Spinal cord (tissue), 10 donors: ENCODE measurements at places on chromosomes 7 and 10. TPM values are rescaled to one million over a fixed set of nuclear protein-coding genes. Genes with fewer than 3 reads are reported as not detected.

Gene GATA3
- total RNA-seq = 0.10 TPM

Gene CLDN3
- 3.9 TPM for total RNA-seq

DNA sequence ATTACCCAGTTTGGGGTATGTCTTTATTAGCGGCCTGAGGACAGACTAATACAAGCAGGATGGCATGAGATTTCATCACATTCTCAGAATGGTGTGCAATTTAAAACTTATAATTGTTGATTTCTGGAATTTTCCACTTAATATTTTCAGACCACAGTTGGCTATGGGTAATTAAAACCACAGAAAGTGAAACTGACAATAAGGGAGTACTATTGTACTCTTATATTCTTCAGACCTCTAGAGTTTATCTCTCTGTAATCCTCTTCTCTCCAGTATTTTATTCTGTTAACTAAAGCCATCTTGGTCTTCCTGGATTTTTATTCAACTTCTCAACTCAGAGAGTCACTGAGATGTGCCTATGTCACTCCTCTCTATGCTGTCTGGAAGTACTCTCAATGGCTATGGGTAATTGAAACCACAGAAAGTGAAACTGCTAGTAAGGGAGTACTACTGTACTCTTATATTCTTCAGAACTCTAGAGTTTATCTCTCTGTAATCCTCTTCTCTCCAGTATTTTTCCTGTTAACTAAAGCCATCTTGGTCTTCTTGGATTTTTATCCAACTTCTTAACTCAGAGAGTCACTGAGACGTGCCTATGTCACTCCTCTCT lies 118.3 kb downstream of the PPP1R17 start:
- no peaks in the 10 kb centered on the region for H3K4me1 ChIP-seq
- H3K36me3 ChIP-seq = no peaks in the 10 kb centered on the region
- no peak overlapping the region for H3K4me3 ChIP-seq
- DNase-seq = no peak
- H3K27me3 ChIP-seq = no peaks in the 10 kb centered on the region

DNA sequence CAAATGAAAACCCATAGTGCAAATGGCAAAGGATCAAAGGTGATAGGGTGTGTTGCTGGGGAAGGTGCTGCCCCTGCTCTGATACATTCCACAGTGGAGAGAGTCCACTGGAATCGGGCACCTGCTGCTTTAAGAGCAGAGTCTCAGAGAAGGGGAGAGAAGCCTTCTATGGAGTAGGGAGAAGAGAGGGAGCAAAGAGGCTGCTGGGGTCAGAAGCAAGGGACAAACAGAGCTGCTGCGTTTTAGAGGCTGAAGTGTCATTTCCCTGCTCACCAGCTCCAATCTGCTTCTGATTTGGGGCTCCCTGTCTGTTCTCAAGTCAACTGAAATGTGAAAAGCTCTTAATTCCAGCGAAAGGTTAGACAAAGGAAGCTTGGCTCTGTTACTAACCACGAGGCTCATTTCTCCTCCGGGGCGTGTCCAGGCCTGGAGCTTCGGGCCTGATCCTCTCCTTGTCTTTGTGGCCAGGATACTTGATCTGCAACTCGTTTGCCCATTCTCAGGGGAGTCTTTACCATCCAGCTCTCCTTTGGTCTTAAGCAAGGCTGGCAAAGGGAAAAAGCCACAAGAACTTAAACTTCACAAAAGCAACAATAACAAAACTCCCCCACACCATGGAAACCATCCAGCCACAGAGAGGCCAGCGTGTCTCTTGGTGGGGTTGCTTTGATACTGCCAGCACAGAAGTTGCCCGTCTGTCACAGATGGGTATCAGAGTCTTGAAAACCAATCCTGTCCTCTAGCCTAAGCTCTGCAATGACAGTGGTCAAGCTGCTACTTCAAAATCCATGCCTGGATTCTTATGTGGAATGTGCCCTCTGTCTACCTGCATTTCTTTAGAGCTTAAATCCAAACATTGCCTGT lies 692.6 kb downstream of the SUGCT start:
- no peaks in the 10 kb centered on the region for H3K36me3 ChIP-seq
- peaks cover 9% of the 10 kb centered on the region for H3K4me1 ChIP-seq
- H3K27me3 ChIP-seq = no peaks in the 10 kb centered on the region
- DNase-seq = no peak
- H3K27ac ChIP-seq = peak overlapping the region; percentile 10

DNA sequence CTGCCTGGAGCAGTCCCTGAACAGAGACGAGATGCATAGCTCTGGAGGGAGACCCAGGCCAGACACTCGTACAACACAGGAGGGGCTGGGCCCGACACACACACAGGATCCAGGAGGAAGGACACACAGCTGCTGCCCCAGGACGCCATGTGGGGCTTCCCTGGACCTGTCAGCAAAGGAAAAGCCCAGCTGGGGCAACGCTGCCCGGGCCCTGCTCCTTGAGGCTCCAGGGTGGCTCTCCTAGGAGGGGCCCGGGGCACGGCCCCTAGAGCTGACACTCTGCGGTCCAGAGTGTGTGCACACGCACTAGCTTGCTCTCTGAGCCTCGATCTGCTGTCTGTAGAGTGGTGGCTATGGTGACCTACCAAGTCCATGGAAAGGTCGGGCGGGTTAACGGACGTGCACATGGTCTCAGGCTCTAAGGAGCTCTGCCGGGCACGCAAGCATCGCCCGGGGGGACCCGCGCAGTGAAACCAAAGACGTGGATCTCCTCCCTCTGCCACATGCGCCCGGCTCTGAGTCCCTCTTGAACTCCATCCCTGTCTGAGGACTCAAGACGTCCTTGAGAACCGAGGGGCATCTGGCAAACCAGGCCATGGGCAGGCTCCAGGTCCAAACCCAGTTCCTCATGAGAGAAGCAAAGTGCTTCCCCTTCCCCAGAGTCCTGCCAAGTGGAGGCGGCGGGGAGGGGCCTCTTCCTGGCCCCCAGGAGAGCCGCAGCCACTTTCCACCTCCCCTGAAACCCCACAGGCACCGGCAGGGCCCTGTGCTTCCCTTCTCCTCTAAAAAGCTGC lies 279.0 kb downstream of the ELFN1 start:
- no peak overlapping the region for H3K27ac ChIP-seq
- H3K4me1 ChIP-seq = peaks cover 31% of the 10 kb centered on the region
- peaks cover 88% of the 10 kb centered on the region for H3K36me3 ChIP-seq
- DNase-seq = no peak

DNA sequence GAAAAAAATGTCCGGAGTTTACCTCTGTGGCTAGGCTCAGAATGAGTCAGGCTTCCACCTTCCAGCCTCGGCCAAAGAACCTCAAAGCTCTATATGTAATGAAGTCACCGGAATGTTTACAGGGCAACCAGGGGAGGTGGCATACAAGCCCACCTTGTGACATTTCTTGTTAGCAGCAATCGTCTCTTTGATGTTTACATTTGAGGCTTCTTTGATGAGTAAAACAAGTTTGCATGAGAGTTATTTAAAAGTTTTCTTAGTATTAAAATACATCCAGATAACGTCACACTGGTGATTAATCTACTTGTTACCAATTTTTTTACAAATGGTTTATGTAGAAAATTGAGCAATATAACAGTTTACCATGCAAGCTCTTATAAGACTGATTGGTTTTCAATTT lies 133.1 kb upstream of the ADAM12 start:
- no peak overlapping the region for H3K27ac ChIP-seq
- peaks cover 11% of the 10 kb centered on the region for H3K27me3 ChIP-seq
- no peak overlapping the region for H3K4me3 ChIP-seq
- DNase-seq = no peak
